ENCODE measurements at places on chromosomes 1 and 21.

DNA sequence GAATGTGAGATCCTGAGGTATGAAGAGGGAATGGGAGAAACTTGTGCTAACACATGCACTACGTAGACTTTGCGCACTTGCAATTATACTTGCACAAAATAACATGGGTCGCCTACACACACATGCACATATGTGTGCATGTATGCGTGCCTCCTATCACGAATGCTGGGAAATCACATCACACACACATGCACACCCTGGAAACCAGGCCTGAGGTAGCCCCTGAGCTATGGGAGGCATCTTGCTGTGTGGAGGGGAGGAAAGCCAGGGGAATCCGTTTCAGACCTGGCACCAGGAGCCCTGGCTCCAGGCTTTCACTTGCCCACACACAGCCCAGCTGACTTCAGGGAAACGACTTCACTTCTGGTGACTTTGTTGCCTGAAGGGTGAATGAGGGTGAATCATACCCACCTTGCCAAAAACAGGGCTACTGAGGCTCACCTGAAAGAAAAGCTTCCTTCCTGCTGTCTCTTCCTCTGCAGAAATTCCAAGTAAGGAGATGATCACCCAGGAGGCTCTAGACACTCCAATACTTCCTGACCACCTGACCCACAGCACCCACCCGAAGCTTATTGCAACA is 136.0 kb upstream of the NGF start:
- no peak for DNase-seq

- DNase-seq, result no peak
Measured at GRCh38 chr1:161218301-161219077, 3.4 kb downstream of the FCER1G start.

GRCh38 chr1:229430761-229431283 is 3.1 kb downstream of the ACTA1 start:
- no peak for DNase-seq

- no peak for DNase-seq
Measured at GRCh38 chr1:222991177-222991576, 151.9 kb downstream of the TLR5 start.

DNA sequence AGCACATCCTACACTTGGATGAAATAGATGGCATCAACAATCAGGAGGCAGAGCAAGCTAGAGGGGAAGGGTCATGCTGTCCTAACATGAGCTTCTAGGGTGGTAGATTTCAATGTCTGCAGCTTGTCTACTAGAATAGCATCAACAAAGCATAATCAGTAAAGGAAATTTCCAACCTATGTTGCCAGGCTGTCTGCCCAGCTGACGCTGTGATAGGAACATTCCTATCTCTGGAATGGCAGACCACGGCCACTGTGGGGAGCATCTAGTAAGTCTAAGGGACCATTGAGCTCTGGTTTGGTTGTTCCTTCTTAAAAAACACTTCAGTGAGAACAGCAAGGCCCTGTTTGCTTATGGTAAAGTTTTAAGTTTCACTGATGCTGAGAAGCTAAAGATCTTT is 206.8 kb downstream of the PAPPA2 start:
- no peak for DNase-seq

DNA sequence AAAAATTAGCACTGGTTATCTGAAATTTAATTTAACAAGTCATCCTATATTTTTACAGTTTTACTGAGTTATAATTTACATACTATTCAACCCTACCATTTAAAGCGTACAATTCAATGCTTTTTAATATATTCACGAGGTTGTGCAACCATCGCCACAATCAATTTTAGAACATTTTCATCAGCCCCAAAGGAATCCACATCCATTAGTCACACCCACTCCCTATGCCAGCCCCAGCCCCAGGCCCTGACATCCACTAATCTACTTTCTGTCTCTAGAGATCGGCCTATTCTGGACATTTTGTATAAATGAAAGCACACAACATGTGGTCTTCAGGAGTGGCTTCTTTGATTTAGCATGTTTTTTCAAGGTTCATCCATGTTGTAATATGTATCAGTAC is 134.7 kb downstream of the PSMG1 start:
- no peak for DNase-seq

DNA sequence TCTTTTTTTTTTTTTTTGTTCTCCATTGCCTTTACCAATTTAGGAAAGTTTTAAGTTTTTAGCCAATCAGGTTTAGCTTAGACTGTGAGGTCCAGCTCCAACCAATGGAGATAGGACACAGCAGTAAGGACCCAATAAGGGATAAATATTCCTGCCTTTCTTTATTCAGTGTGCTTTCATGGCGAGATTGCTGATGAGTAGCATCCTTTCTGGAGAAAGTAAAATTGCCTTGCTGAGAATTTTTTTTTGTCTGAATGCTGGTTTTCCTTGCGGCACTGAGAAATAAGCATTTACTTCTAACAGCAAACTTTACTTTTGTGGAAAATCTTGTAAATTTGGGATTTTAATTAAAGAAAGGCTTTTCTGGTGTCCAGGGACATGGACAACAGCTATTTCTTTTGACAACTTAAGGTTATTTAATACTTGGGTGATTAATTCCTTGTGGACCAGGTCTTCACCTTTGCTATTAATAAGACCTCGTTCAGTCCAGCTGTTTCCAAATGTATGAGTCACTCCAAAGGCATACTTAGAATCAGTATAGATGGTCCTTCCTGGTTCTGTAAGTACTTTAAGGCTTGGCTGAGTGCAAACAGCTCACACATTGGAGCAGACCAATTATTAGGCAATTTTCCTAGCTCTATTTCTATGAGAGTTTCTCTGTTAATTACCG is 54.1 kb downstream of the SERINC2 start:
- DNase-seq, result no peak

DNA sequence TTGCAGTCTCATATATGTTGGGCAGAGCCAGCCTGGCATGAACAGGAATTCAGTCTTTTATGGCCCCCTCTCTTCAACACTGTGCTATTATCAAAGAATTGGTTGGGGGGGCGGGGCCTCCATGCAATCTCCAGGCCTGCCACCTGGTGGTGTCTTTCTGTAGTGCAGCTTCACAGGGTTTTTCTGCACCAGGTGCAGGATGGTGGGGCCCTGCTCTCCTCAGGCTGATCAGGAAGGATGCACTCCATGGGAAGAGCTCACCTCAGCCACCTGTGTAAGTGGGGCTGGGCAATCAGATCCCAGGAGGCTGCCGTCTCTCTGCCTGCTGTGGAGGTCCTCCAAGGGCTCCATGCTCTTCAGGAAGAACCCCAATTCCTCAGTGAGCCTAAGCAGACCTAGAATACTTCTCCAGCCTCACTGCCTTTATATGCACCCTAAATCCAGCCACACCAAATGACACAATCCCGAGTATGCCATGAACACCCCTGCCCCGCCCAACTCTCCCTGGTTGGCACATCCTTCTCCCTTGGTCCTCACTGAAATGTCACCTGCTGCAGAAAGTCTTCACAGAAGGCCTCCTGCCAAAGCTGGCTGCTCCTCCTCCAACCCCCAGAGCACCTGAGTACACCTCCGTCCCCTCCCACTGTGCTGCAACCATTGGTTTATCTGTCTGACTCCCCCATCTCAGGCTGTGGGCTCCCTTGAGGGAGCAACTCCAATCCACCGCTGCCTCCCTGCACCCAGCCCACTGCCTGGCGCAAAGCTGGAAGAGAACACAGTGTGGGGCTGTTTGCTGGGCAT is 16.5 kb downstream of the STK40 start:
- peak; percentile 71 for DNase-seq

DNA sequence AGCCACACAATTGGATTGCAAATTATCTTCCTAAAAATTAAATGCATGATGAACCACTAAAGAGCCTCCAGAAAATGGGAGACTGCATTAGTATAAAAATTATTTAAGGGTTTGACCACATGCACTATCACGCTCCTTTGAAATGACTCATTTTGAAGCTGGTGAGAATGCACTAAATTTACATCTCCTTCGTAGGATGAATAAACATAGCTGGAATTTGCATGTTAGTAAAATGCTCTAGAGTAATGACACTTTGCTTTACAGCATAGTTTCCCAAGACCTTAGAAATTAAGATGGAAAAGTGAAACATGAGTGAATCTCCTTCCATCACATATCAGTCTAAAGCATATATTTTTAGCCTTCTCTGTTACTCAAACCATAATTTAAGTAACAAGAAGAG is 2.4 kb downstream of the PLPPR4 start:
- no peak for DNase-seq

- no peak for DNase-seq
Measured at GRCh38 chr1:84267476-84267875, 34.0 kb upstream of the SAMD13 start.

DNA sequence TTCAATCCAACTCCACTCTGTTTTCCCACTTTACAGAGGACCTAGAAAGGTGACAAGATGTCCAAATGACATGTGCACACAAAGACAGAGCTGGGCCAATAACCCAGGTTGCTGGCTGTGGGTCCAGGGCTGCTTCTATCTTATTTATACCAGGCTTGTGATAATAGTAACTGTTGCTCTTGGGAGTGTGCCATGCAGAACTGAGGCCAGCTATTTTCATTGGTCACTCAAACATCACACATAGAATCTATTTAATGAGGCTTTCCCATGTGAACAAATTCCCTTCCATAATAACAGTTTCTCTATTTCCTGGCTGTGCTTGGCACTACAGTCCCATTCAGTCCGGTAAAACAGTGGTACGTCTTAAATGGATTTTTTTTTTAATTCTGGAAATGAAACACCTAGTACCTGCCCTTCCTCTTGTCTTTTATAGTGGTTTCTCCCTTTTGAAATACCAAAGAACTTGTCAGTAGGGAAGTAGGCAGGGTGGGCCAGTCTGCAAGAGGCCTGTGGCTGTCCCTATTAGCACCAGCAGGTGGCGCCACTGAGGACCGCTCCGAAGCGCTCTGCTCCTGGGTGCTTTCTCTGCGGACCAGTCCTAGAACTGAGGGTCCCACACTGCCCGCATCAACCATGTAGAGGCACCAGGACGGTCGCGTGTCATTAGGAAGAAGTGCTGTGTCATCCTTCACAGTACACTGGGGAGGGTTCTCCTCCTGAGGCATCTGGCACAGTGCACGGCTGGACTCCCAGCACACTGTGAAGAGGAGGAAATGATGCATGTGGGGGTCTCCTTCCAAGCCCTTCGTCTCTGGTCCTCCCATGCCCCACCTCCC is 52.1 kb downstream of the GPR161 start:
- DNase-seq, result peak; percentile 66

DNA sequence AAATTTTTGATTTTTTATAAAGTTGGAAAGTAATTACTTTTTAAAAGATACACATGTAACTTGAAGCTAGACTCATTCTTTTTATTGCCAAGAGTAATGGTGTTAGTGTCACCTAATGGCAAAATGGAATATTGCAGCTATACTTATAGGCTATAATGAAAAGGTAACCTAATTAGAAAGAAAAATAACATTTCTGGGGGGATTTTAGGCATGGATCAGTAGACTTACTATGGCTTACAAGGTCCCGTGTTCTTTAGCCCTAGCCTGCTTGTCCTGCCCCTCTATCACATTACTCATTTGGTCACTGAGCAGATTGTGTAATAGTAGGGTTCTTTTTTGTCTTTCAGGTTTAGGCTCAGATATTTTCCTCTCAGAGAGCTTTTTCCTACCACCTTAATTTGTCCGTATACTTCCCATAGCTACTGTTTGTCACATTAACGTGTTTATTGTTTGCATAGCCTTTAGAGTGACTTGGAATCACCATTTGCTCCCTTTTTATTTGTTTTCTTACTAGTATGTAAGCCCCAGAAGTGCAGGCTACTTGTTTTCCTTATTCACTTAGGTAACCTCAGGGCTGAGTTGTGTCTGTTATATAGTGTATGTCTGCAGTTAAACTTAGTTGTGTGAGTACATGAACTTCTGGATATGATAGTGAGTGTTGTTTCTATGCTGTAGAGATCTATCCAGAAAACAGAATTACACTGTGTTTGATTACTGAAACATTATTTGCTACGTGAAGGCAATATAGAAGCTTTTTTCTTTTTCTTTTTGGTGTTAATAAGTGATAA is 58.7 kb downstream of the RABGAP1L start:
- DNase-seq, result no peak

DNA sequence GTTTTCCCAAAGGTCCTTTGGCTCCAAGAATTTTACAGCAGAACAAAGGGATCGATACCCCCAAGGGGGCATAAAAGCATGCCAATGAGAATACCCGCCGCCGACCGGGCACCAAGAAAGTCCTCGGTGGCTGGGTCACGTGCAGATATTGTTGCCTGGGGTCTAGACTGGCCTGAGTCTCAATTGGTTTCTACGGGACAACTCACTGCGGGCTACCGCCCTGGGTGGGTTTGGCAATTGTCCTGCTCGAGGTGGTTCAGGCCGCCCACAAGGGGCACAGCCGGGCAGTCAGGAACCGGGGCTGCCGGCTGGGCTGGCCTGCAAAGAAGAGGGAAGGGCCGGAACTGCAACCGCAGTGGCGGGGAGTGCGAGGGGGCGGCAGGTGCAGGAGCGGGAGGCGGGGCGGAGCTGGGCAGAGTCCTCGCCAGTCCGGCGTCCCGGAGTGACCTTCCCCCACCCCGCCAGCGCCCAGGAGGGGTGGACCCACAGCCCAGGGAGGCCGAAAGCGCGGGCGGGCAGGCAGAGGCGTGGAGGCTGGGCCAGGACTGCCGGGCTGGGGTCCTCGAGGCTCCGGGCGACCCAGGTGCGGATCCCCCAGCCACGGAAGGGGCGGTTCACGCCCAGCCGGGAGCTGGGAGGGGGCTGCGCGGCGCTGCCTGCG is 926 bp upstream of the ATP1B1 start:
- peak; percentile 80 for DNase-seq

DNA sequence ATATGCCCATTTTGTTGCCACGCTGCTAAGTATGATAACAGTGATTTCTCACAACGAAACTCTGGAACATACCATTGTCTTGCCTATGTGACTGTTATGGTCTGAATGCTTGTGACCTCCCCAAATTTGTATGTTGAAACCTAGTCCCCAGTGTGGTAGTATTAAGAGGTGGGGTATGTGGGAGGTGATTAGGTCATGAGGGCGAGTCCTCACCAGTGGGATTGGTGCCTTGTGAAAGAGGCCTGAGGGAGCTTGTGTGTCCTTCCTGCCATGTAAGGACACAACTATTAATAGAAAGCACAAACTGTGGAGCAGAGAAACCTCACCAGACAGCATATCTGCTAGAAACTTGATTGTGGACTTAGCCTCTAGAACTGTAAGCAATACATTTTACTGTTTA is 84.6 kb downstream of the SELENOF start:
- DNase-seq, result no peak

DNA sequence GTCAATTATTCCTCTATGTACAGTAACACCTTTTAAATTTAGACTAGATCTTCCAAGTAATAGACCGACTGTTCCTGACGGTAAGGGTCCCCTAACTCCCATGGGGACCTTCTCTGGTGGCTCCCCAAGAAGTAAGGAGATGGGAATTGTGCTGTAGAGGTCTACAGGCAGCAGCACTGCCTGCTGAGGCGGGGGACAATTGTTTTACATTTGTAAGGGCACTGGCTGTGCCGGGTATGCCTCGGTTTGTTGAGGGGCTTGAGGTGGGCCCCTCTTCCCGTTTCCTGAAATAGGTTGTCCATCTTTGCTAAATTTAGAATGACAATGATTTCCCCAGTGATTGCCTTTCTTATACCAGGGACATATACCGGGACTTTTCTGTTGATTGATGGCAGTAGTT is 13.1 kb upstream of the L1TD1 start:
- no peak for DNase-seq

DNA sequence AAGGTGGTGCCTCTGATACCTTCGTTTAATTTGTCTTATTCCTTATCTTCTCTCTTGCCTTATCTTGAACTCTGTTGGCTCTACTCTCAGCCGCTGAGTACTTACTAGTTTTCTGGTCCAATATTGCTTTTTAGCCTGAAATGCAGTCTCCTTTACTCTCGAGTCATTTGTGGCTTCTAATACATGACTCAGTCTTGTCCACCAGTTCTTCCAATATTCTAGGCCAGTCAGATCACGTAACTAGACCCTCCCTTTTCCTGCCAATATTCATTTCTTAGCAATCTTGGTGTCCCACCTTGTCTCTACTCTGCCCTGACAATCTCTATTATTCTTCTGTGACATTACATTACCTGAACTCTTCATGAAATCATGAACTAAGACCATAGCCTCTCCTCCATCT is 555.8 kb downstream of the DPYD start:
- DNase-seq, result no peak
